GM06990 (cell line): ENCODE measurements at places on chromosomes 7 and 10.
A peak's percentile ranks its signal among the peaks of the same experiment; 100 is the strongest.

DNA sequence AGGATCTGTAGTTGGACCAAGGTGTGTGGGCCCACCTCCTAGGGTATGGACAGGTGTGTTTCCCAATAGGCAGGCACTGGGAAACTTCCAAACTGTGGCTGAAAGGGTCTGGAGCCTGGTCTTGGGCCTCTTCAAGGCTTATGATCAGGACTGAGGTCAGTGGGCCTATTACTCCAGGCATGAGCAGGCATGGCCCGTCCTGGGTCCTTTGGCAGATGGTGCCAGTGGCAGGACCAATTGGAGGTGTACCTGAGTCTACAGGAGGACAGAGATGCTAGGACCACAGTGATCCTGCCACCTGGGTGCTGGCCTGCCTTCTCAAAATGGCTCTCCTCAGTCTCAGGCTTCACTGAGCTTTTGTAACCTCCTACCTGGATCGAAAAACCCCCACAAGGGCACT is 95.4 kb downstream of the RAB18 start:
- no peak for DNase-seq

DNA sequence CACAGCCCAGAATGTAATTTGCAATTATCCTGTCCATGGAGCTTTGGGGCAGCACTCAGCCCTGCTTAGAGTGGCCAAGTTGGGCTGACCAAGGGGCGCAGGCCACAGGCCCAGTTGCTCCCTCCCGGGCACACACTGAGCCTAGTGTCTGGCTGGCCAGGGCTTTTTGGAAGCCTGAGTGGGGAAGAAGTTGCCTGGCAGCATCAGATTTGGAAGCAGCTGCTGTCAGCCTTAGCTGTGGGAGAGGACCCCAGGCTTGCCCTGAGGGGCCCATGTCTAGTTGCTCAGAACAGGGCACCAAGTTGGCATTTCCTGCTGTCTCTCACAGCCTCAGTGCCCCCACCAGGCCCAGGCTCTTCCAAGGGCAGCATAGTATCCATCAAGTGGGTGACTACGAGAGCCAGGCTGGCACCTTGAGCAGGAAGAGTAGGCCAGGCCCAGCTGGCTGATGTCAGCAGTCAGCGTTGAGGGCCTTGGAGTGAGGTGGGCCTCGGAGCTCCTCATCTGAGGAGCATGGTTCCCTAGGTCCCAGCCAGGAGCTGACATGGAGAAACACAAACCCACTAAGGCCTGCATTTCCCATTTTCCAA is 14.4 kb downstream of the ANTXRL start:
- no peak for DNase-seq

GRCh38 chr7:6178298-6179029 is 94.0 kb downstream of the CYTH3 start:
- DNase-seq = no peak

GRCh38 chr7:143205560-143206293 is 16.1 kb upstream of the TAS2R40 start:
- DNase-seq = no peak

- DNase-seq = no peak
These were observed 78.0 kb downstream of the ARL5B start for GRCh38 chr10:18737236-18737635.

- peak; percentile 40 for DNase-seq
These were observed 96.3 kb upstream of the DDC start for GRCh38 chr7:50661345-50662040.

DNA sequence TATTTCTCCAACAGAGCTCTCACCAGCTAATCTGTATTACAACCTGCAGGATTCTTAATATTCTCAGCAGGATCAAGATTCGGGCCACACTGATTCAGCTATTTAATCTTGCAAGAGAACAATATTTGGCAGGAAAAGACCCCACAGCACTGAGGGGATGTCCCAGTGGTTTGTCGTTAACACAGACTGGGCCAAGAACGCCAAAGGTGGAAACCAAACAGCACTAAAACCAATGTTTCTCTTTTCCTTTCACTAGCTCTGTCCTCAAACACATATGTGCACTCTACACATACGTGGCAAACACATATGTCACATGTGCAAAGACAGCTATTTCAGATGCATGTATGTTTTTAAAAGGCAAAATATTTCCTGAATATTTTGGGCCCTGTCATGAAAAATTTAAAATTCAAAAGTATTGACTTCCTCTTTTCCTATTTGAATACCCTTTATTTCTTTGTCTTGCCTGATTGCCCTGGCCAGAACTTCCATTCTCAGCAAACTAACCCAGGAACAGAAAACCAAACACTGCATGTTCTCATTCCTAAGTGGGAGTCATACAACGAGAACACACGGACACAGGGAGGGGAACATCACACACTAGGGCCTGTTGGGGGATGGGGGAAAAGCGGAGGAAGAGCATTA is 51.7 kb upstream of the NEBL start:
- no peak for DNase-seq

DNA sequence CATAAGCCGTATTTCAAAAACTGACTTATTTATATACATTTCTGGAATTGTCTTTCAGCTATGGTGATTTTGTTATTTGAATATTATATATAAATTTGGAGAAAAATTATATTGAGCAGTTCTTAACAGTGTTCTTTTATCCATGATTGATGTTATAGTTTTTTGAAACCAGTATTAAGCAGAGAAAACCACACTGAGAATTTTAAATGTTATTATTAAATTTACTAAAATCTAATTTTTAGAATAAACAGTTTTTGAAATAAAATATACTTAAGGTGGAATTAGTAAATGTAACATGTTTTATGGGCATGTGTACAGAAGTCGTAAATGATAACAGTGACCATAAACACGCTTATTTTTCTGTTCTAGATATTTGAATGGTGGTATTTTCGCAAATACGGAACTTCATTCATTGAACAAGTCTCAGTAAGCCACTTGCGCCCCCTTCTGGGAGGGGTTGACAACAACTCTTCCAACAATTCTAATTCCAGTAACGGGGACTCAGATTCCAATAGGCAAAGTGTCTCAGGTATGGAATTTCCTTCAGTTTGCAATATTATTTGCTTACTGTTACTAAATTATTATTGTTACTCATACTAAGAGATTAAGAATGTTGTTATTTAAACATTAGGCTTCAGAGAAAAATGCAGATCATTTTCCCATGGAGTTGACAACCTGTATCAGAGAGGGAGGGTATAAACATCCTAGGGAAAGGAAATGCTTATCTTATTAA is 166.1 kb downstream of the ST7 start:
- peak; percentile 14 for DNase-seq

DNA sequence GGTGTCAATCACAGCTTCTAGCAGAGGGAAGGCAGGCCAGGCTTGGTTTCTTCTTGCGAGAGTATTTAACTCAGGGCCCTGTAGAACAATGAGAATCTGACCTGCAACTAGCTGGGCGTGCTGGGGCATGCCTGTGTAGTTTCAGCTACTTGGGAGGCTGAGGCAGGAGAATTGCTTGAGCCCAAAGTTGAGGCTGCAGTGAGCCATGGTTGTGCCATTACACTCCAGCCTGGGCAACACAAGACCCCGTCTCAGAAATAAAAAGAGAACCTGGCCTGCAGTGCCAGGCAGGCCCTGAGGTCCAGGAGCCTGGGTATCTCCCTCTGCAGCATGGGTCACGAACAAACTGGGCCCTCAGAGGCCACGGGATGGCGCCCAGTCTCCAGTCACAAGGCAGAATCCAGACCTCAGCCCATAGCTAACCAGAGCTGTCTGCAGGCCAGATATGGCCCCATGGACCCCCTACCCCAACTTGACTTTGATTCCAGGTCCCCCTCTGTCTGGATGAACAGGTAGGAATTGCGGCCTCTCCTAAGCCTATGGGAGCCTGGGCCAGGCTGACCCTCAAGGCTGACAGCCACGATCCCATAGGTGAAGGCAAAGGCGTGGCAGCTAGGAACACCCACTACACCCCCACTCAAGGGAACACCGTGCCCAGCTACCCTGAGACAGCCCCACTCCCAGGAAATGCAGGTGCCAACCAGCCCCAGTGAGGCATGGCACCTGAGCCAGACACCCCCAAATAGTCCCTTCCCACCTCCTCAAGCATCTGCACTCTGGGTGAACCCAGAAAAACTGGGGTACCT is 102.7 kb upstream of the TNRC18 start:
- peak; percentile 71 for DNase-seq

DNA sequence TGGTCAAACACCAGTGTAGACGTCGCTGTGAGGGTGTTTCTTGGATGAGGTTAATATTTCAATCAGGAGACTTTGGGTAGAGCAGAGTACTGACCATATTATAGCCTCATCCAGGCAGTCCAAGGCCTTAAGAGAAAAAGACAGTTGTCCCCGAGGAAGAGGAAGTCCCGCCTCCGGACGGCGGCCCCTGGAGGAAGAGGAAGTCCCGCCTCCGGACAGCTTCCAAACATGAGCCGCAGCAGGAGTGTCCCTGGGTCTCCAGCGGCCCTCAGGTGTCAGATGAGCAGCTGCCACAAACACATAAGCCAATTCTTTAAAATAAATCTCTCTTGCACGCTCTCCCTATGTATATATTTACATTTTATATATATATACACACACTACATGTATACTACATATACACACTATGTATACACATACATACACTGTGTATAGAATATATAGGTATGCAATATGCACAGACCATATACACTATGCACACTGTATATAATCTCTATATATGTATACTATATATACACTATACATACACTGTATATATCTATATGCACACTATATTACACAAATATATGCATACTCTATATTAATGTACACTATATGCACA is 37.5 kb downstream of the PWWP2B start:
- DNase-seq = no peak

DNA sequence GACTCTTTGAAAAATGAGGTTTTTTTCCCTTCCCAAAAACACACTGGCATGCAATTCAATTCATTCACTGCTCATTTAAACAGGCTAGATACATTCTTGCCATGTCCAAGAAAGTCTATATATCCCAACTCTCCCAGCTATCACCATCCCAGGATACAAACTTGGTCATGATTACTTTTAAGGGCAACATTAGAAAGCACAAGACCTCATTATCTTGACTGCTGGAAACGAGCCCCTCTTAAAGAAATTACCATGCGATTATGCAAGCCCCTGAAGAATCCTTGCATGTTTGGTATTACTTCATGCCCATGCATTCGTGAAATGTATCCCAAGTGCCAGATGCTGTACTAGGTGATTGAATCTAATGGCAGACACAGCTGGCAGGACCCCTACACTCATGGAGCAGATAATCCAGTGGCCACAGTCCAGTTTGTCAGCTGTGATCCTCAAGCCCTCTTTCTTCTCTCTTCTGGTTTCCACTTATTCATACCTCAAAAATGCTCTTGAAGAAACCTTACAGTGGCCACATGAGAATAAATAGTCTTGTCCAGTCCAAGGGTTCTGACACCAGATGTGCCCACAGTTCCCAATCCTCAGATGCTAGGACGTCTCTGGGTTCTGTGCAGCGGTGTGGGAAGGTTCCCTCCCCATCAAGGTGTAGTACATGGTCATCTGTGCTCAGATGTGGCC is 103.7 kb upstream of the HABP2 start:
- DNase-seq = no peak

DNA sequence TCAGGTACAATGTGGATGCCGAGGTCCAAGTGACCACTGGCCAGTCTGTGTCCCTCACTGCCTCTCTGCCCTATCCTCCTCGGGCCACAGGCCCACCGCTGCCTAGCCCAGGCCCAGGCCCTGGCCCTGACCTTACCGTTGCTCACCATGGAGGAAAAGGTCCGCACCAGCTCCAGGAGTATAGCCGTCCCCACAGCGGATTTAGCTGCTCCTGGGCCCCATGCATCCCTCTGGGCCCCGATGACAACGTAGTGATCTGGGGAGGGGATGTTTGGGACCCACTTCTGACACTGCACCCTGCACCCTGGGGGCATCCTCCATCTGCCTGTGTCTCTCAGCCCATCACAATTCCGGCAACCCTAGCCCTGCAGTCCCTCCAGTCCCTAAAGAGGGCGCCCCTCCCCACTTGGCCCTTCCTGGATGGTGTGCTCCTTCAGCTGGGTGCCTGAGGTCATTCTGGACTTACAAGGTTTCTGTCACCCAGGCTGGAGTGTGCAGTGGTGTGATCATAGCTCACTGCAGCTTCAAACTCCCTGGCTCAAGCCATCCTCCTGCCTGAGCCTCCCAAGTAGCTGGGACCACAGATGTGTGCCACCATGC is 12.1 kb downstream of the TFR2 start:
- DNase-seq = no peak

DNA sequence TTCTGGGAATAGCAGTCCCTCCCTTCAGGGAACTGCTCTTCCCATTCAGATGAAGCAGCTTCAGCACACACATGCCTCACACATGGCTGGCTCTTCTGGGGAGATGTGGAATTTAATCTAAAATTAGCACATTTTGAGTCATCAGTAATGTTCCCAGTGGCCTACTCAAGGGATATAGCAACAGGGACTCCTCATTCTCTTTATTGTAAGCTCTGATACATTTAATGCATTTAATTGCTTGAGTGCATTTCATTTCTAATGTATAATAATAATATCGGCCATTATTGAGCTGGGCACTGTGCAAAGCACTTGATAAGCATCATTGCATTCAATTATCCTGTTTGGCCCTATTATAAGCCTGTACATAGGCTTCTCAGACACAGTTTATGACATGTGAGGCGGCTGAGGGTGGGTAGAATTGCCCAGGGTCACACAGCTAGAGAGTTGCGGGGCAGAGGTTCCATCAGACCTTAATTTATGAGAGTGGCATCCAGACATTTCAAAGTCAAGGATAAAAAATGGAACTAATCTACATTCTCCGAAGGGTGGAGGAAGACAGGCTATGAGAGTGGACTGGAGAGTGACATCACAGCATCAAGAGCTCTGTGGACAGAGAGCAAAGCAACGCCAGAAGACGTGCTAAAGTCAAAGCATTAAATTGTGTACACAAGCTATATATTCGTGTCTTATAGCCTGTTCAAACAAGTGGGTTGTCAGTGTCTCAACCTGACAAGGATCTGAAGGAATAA is 76.8 kb downstream of the LANCL2 start:
- no peak for DNase-seq

DNA sequence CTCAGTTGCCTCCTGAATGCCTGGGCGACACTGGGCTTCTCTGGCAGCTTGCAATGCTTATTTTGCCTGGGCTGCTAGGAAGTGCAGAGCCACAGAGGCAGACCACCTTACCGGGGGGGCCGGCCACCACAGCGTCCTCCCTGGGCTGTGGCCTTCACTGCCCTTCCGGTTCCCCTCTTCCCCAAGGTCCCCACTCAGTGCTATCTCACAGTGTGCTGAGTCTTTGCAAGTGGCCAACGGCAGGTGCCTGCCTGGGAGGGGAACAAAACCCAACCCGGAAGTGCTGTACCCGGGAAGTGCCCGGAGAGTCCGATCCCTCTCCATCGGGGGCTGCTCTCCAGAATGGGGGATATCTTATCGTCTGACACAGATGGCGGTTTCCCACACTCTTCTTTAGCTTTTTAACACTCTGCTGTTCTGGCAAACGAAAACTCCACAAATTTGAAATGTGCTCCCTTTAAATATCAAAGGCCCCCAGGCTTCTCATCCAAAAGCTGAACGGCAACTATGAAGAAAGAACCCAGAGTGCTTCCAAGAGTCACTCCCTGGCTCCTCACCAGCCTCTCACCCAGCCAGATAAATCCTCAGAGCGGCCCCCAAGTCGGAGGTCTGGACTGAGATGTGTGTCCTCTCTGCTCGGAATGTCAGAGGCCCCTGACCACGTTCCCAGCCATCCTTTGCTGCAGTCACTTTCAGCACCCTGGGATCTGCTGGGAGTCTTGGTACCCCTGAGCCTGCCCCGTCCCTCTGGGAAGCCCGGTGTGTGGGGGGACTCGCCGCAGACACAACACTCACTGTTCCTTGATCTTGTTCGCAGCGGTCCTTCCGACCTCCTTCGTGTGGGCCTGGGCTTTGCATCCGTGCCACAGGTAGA is 165.1 kb downstream of the SVIL start:
- no peak for DNase-seq
